Sigmoid colon (tissue), 7 donors: ENCODE measurements at places on chromosomes 6 and 20. TPM values are rescaled to one million over a fixed set of nuclear protein-coding genes. Genes with fewer than 3 reads are reported as not detected.

- H3K36me3 ChIP-seq: no peaks in the 10 kb centered on the region
- no peak overlapping the region for H3K4me3 ChIP-seq
- no peaks in the 10 kb centered on the region for H3K27me3 ChIP-seq
- no peaks in the 10 kb centered on the region for H3K4me1 ChIP-seq
These were observed 293.1 kb downstream of the SLC35F1 start for GRCh38 chr6:118200160-118200559.

- no peaks in the 10 kb centered on the region for H3K27me3 ChIP-seq
- no peaks in the 10 kb centered on the region for H3K36me3 ChIP-seq
- H3K27ac ChIP-seq: no peak overlapping the region
- no peak overlapping the region for H3K4me3 ChIP-seq
- no peak for DNase-seq
- H3K4me1 ChIP-seq: no peaks in the 10 kb centered on the region
These were observed 893.7 kb downstream of the TFAP2A start for GRCh38 chr6:9521152-9521530.

GRCh38 chr6:26571592-26572296 is 25.0 kb upstream of the ABT1 start:
- H3K27me3 ChIP-seq: peaks cover 13% of the 10 kb centered on the region
- no peak for DNase-seq
- H3K36me3 ChIP-seq: no peaks in the 10 kb centered on the region
- H3K27ac ChIP-seq: peak overlapping the region; percentile 70
- H3K4me3 ChIP-seq: peak overlapping the region; percentile 41
- H3K4me1 ChIP-seq: peaks cover 6% of the 10 kb centered on the region

- no peak for DNase-seq
- H3K27me3 ChIP-seq: no peaks in the 10 kb centered on the region
- no peak overlapping the region for H3K4me3 ChIP-seq
These were observed 84.1 kb downstream of the CD24 start for GRCh38 chr6:106890447-106890846.

- no peak overlapping the region for H3K27ac ChIP-seq
- no peaks in the 10 kb centered on the region for H3K27me3 ChIP-seq
- H3K4me1 ChIP-seq: no peaks in the 10 kb centered on the region
These were observed 120.1 kb upstream of the ARMC2 start for GRCh38 chr6:108727966-108728730.

DNA sequence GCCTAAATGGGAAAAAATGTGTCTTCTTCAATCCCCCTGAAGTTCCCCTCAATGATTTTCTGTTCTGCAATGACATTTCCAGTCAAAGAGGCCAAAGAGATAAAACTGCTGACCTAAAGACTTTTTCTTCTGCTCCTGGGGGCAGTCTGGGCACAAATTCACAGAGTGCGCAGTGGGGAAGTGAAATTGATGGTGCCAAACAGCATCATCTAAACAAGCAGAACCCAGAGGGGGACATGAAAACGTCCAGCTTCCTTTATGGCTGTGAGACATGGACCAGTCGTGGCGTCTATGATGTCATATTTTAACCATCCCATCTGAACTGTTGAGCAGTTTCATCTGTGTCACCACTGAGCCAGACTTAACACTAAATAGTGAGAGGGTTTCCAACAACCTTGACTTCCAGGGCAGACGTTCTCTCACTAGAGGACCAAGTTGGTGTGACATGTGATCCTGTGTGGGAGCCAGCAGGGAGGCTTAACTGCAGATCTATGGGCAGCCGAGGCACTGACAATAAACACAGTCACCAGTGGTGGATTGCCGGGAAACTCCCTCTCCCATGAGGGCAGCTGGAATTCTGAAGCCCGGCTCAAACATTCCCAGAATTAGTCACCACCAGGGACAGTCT is 12.4 kb downstream of the SCML4 start:
- H3K36me3 ChIP-seq: no peaks in the 10 kb centered on the region
- H3K4me3 ChIP-seq: no peak overlapping the region
- H3K4me1 ChIP-seq: no peaks in the 10 kb centered on the region
- no peak for DNase-seq

DNA sequence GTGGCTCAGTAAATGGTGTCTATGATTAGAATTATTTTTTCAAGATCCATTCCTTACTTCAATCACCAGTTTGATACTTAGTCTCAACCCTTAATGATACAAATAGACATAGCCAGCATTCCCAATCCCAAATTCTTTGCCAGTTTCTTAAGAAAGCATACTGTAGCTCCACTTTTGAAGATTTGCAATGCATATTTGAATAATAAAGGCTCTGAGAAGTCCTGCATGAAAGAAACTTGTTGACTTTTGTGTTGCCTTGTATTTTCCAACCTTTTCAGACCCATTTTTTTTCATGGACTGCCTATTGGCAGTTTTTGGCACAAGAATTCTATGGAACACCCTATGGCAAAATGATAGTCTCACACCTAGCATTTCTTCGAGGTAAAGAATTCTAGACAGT is 215.6 kb upstream of the CHD6 start:
- no peak overlapping the region for H3K4me3 ChIP-seq
- no peaks in the 10 kb centered on the region for H3K4me1 ChIP-seq
- H3K27me3 ChIP-seq: peaks cover 3% of the 10 kb centered on the region

GRCh38 chr20:18001131-18001921 is 32.5 kb downstream of the MGME1 start:
- H3K27ac ChIP-seq: peak overlapping the region; percentile 62
- no peaks in the 10 kb centered on the region for H3K27me3 ChIP-seq
- H3K4me1 ChIP-seq: peaks cover 10% of the 10 kb centered on the region
- H3K36me3 ChIP-seq: no peaks in the 10 kb centered on the region

DNA sequence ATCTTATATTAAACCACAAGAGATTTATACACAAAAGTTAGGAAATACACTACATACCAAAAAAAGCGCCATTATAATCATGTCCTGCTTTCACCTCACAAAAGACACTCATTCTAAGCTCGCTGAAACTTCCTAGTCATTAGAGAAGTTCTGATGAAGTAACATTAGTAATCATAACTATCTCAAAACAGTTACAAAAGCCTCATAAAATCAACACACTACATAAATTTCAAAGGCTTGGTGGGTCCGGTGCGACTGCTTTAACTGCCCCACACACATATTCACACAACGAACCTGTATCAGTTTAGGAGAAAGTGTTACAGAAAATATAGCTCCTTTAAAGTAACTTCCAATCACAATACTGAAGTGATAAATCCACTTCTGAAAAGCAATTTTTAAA is 1.9 kb downstream of the PHIP start:
- no peaks in the 10 kb centered on the region for H3K36me3 ChIP-seq
- no peaks in the 10 kb centered on the region for H3K27me3 ChIP-seq
- no peak for DNase-seq
- H3K4me3 ChIP-seq: peak overlapping the region; percentile 98

GRCh38 chr20:55271371-55271770 is 733.9 kb downstream of the CBLN4 start:
- no peaks in the 10 kb centered on the region for H3K27me3 ChIP-seq
- DNase-seq: no peak
- H3K36me3 ChIP-seq: no peaks in the 10 kb centered on the region
- H3K27ac ChIP-seq: no peak overlapping the region
- H3K4me1 ChIP-seq: no peaks in the 10 kb centered on the region

DNA sequence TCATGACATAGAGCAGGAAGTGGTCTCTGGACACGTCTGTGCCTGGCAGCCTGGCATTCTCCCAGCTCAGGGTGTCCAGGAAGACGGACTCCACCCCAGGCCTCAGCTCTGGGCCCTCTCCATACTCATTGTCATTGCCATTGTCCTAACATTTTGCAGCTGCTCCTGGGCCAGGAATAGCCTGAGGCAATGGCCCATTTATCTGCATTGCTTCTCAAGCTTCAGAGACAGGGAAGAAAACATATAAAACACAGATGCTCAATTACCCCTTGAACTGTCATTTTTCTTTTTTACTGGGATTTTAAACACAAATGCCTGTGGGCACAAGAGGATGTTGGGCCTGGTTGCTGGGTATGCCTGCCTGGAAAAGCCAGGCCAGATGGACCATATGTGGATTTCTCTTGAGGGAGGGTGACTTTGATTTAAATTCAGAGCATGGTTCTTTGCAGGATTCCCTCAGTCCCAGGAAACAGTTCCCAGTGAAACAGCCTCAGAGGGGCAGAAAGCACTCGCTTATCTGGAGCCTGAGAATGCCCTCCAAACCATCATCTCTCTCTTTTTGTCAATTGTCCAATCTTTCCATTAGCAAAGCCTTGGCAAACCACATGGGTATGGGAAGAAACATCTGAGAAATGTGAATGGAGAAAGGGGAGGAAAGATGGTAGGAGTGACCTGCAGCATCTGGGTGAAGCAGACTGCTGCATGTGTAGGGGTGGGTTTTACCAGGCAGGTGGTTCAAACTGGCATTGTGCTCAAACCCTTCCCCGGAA is 17.9 kb downstream of the LAMP5 start:
- no peak overlapping the region for H3K4me3 ChIP-seq
- H3K27me3 ChIP-seq: no peaks in the 10 kb centered on the region
- H3K27ac ChIP-seq: no peak overlapping the region
- no peaks in the 10 kb centered on the region for H3K4me1 ChIP-seq

DNA sequence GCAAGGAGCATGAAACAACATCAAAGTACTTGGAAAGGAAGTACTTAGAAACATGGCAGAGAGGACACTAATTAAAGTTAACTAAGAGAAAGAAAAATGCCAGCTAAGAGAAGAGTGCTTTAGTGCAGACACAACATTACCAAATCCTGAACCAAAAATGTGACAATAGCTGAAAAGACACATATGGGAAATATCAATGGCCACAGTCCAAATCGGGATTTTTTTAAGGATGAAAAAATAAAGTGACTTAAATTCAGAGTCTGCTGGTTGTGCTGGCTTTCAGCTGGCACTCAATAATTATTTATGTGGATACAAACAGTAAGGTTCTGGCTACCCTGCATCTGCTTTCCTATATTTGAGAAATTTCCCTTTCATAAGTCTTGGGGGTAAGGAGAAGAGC is 12.6 kb upstream of the DST start:
- no peaks in the 10 kb centered on the region for H3K27me3 ChIP-seq
- H3K27ac ChIP-seq: no peak overlapping the region
- H3K4me1 ChIP-seq: peaks cover 54% of the 10 kb centered on the region

GRCh38 chr6:3231247-3232016 is 4.0 kb upstream of the TUBB2B start:
- peak; percentile 91 for DNase-seq
- peak overlapping the region; percentile 57 for H3K4me3 ChIP-seq
- H3K27ac ChIP-seq: peak overlapping the region; percentile 87
- no peaks in the 10 kb centered on the region for H3K4me1 ChIP-seq
- H3K36me3 ChIP-seq: no peaks in the 10 kb centered on the region
- H3K27me3 ChIP-seq: peaks cover 70% of the 10 kb centered on the region

- no peaks in the 10 kb centered on the region for H3K36me3 ChIP-seq
- H3K27ac ChIP-seq: no peak overlapping the region
- no peaks in the 10 kb centered on the region for H3K4me1 ChIP-seq
- H3K27me3 ChIP-seq: no peaks in the 10 kb centered on the region
- H3K4me3 ChIP-seq: no peak overlapping the region
These were observed 325.7 kb downstream of the TBC1D32 start for GRCh38 chr6:121008553-121008952.

DNA sequence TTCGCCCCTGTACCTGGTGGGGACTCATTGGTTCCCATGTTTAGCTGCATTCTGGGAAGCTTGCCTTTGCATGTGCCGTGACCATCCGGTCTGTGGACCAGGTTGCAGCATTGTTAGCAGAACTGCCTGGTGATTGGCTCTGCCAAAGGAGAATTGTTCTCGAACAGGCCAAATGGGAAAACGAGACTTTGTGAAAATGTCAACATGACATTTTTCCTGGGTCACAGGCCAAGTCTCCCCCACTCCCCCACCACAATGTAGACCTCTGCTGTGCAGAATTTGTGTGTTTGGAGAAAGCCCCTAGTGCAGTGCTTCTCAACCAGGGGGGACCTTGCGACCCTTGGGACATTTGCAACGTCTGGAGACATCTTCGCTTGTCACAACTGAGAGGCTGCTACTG is 23.2 kb downstream of the CDH22 start:
- H3K27ac ChIP-seq: no peak overlapping the region
- no peaks in the 10 kb centered on the region for H3K36me3 ChIP-seq
- peaks cover 18% of the 10 kb centered on the region for H3K27me3 ChIP-seq
- H3K4me1 ChIP-seq: no peaks in the 10 kb centered on the region
- DNase-seq: no peak

DNA sequence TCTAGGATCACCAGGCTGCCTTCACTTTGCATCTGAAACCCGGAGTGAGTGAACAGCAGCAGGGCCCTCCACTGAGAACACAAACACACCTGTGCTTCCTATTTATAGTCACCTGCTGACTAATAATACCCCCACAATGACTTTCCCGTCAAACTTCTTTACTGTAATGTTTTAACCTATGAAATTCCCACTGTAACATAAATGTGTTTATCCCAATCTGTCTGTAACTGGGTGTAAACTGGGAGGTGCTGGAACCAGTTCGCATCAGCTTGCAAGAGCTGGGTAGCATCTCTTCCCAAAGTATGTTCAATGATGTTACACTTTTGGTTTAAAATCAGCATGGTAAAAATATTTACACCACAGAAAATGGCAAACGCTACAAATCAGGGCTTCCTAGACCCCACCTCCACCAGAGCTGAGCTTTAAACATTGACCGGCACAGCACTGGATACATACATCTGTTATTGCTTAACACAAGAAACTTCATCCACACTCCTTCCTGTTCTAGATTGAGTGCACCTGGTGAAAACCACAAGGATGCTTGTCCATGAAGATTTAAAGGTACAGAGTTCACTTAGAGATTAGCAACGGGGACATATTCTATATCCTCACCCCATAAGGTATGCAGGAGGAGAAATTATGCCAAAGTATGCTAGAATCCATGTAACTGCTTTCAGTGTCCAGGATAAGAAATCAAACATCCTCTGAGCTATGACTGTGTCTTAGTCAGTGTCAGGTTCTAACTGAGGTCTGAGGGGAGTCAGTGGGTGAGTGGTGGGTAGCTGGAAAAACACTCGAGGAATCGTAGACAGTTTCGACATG is 79.0 kb downstream of the ALDH8A1 start:
- H3K4me1 ChIP-seq: no peaks in the 10 kb centered on the region
- no peaks in the 10 kb centered on the region for H3K36me3 ChIP-seq
- no peaks in the 10 kb centered on the region for H3K27me3 ChIP-seq
- H3K4me3 ChIP-seq: no peak overlapping the region
- DNase-seq: no peak

The FAM229B gene
- 7.8 TPM for polyA plus RNA-seq

The PTGIS gene
- 12.0 TPM for polyA plus RNA-seq

The FAM50B gene
- 8.4 TPM for polyA plus RNA-seq

The FAXC gene
- 1.4 TPM for polyA plus RNA-seq

The CDH22 gene
- not detected for polyA plus RNA-seq

The SLC24A3 gene
- polyA plus RNA-seq: 4.4 TPM

The SPINT4 gene
- not detected for polyA plus RNA-seq

The FAM110A gene
- 3.6 TPM for polyA plus RNA-seq

The BTNL2 gene
- not detected for polyA plus RNA-seq

The ESR1 gene
- polyA plus RNA-seq: under 0.01 TPM

The ULBP2 gene
- polyA plus RNA-seq: 0.34 TPM

The CRISP2 gene
- not detected for polyA plus RNA-seq
